ENCODE measurements at places on chromosomes 5 and 9. TPM values are rescaled to one million over a fixed set of nuclear protein-coding genes. Genes with fewer than 3 reads are reported as not detected.

The ANKRD20A1 gene
- total RNA-seq = not detected

The PHF24 gene
- not detected for total RNA-seq

The ZNG1A gene
- total RNA-seq = 19.5 TPM

The IFNA21 gene
- total RNA-seq = not detected

The LCN2 gene
- total RNA-seq = not detected

The C1QTNF2 gene
- total RNA-seq = under 0.01 TPM

The FBXL17 gene
- total RNA-seq = 14.3 TPM

The GFI1B gene
- total RNA-seq = not detected

The ANKDD1B gene
- total RNA-seq = 0.37 TPM

The PCDHA4 gene
- total RNA-seq = under 0.01 TPM

The PITX1 gene
- 1.8 TPM for total RNA-seq

The SLC45A2 gene
- total RNA-seq = 0.20 TPM

The PIGO gene
- total RNA-seq = 12.1 TPM

The LCN15 gene
- not detected for total RNA-seq

The SPAG8 gene
- 2.2 TPM for total RNA-seq

The ZNF367 gene
- 14.9 TPM for total RNA-seq

The DIPK1B gene
- total RNA-seq = under 0.01 TPM

The SEMA5A gene
- total RNA-seq = 11.0 TPM

The GALNT12 gene
- 19.8 TPM for total RNA-seq

The PCDHA5 gene
- under 0.01 TPM for total RNA-seq

The FCN1 gene
- total RNA-seq = not detected

The TXNDC8 gene
- not detected for total RNA-seq

The INSL6 gene
- not detected for total RNA-seq

The DNM1 gene
- total RNA-seq = 45.6 TPM

The MYMK gene
- not detected for total RNA-seq

The HSPA9 gene
- 396 TPM for total RNA-seq

The STK32A gene
- total RNA-seq = 0.73 TPM

The CDH9 gene
- total RNA-seq = not detected

The FGF18 gene
- total RNA-seq = not detected

The PCDHGA12 gene
- 19.2 TPM for total RNA-seq
